ENCODE measurements at places on chromosomes 5 and 9. TPM values are rescaled to one million over a fixed set of nuclear protein-coding genes. Genes with fewer than 3 reads are reported as not detected.

The PCDHB14 gene
- total RNA-seq: 16.3 TPM

The INSYN2B gene
- 7.5 TPM for total RNA-seq

The MARCOL gene
- total RNA-seq: not detected

The GPR151 gene
- 0.18 TPM for total RNA-seq

The CSF1R gene
- total RNA-seq: 8.7 TPM

The LCN1 gene
- total RNA-seq: not detected

The NOTCH1 gene
- 35.2 TPM for total RNA-seq

The RPL7A gene
- total RNA-seq: 564 TPM

DNA sequence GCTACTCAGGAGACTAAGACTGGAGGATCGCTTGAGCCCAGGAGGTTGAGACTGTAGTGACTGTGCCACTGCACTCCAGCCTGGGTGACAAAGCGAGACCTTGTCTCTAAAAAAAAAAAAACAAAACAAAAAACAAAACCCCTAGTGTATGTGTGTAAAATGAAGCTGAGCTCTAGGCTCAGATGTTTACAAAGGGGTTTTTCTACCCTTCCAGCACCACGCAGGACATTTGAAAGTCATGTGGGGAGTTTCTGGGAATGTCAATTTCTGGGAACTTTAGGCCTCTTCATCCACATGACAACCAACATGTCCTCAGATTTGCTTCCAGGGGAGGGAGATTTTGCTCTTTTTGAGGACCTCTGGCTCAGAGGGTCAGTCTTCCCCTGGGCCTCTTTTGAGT, 42.4 kb upstream of the AIF1L start:
- no peak for DNase-seq

DNA sequence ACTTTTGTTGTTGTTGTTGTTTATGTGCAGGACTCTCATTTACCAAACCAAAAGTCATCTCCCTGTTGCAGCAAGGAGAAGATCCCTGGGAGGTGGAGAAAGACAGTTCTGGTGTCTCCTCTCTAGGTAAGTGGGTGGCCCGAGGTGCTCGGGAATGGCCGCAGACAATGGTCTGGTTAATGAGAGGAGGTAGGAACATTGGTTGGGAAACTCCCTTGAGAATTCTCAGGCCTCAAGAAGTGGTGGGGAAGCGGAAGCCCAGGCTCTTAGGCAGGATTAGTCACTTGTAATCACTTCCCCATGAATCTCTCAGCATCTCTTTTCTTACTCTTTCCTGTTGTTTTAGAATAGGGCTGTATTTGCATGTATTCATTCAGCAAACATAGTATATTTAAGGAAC, 7.2 kb downstream of the ZNF354B start:
- DNase-seq: no peak

- no peak for DNase-seq
Measured at GRCh38 chr9:87713278-87713987, 12.5 kb upstream of the CTSL start.

DNA sequence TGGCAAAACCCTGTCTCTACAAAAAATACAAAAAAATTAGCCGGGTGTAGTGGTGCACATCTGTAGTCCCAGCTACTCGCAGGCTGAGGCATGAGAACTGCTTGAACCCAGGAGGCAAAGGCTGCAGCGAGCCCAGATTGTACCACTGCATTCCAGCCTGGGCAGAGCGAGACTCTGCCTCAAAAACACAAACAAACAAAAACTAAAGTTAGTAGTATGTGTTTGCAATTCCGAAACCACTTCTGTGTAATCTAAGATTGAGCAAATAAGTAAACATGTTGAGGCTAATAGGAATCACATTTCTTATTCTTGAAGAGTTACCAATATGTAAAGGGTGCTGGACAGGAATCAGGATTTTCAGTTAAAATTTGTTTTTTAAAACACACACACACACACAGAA, 70.0 kb upstream of the SUSD1 start:
- DNase-seq: no peak

GRCh38 chr5:55584398-55585205, 49.8 kb upstream of the PLPP1 start:
- DNase-seq: no peak

DNA sequence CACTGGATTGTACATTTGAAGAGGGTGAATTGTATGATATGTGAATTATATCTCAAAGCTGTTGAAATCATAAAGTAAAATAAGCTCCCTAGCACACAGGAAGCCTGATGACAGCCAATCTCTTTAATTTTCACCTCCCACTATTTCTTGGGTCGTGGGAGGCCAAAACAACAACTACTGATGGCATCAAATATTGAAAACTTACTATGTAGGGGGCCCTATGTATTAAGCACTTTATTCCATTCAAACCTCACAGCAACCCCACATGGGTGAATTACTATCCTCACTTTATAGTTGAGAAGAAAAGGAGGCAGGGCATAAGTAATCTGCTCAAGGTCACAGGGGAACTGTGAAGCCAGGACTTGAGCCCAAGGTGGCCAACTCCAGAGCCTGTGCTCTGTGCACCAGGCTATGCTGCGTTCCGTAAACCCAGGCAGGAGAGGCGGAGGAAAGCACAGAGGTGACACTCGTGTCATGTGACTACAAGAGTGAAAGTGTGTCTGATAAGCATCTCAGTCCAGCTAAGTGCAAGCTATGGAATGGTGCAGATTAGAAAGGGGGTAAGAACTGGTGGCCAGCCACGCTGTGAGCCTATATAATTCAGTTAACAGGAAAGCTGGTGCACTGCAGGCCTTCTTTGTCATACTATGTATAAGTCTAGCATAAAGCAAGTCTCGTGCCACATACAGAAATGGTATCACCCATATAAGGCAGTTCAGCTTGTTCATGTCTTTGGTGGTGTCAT, 221.0 kb downstream of the DCP2 start:
- no peak for DNase-seq

- no peak for DNase-seq
Measured at GRCh38 chr5:139414581-139415130, 10.8 kb upstream of the SPATA24 start.

DNA sequence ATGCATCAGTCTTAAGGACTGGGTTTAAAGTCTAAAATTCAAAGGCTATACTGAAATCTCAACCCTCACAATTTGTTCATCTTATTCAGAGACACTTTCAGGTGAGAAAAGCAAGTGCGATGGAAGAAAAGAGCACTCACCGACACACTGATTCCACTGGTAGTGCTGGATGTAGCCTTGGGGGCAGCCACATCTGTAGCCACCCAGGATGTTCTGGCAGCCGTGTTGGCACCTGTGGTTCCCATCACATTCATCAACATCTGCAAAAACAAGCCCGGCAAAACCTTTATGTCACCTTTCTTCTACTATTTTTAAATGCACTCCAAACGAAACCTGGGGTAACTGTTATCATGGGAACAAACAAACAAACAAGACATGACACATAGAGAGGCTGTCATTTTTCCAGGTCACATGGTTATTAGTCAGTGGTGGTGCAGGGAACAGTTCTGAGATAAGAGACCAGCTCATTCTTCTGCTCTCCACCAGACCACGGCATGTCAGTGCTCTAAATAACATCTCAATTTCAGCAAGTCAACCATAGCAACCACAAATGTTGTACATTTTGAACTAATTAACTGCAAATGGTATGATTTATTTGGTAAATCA, 188.4 kb downstream of the SLC12A2 start:
- DNase-seq: no peak

DNA sequence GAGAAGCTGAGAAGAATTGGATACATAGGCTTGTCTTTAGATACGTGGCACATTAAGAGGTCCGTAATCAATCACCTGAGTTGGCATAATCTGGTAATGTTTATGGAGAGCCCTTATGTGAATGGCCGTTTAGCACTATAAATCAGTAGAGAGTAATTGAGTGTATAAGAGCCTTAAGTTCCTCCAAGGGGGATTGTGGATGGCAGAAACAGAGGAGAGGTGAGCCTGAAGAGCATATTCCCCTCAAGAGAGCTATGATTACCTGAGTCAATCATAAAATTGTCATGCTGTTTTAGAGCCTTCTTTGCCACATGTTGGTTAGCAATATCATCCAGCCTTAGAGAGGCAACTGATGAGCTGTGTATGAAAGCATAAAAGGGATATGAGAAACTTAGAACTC, 58.8 kb downstream of the FOCAD start:
- no peak for DNase-seq
